ENCODE measurements at places on chromosomes 2 and 18.

DNA sequence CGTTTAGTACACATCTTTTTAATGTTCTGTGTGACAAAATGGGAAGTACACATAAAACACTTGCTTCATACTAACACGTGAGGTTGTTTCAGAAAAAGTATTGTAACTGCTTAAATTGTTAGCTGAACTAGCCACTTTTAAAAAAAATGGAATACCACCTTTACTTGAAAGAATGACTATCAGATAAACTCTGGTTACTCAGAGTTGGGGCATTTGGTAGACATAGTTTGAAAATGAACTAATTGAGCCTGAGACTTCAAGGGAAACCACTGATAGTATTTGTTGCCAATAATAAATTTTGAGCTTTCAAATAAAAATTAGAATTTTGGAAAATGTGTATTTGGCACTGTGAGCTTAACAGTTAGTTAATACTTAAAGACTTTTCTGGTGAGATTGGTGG is 103.0 kb upstream of the FBXO11 start:
- no peak for DNase-seq

DNA sequence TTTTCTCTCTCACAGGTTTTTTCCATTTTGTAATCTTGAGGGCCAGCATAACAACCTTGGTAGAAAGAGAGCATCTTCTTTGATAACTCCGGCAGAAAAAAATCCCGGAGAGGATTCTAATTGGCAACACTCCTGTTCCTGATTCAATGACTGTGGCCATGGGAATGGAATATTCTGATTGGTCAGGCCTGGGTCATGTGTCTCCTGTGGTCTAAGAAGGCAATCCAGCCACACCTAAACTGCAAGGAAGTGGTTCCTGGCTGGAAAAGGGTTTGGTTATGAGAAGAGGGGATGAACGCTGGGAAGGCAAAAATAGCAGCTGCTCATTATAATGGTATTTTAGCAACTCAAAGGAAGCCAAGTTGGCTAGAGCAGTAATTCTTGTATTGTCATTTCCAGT is 24.8 kb upstream of the ZNF638 start:
- peak; percentile 58 for DNase-seq

DNA sequence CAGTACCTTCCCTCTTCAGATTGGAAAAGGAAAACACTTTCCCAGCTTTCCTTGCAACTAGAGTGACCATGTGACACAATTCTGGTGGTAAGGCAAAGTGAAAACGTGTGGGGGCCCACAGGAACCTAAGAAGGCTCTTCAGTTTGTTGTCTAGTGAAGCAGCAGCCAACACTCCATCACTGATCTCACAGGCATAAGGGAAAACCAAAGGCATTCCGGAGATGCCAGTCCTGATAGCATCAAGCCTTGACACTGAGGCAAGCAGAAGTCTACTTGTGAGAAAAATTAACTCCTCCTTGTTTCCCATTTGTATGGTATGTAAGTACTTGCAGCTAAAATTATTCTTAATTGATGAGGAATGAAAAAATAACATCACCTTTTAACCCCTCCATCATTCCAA is 88.3 kb downstream of the ETAA1 start:
- peak; percentile 53 for DNase-seq

GRCh38 chr18:74515620-74516231 is 18.6 kb upstream of the CNDP1 start:
- no peak for DNase-seq

- DNase-seq: no peak
These were observed 53.5 kb upstream of the KCNE4 start for GRCh38 chr2:222998459-222998858.

GRCh38 chr2:187686416-187687024 is 132.3 kb upstream of the TFPI start:
- no peak for DNase-seq

DNA sequence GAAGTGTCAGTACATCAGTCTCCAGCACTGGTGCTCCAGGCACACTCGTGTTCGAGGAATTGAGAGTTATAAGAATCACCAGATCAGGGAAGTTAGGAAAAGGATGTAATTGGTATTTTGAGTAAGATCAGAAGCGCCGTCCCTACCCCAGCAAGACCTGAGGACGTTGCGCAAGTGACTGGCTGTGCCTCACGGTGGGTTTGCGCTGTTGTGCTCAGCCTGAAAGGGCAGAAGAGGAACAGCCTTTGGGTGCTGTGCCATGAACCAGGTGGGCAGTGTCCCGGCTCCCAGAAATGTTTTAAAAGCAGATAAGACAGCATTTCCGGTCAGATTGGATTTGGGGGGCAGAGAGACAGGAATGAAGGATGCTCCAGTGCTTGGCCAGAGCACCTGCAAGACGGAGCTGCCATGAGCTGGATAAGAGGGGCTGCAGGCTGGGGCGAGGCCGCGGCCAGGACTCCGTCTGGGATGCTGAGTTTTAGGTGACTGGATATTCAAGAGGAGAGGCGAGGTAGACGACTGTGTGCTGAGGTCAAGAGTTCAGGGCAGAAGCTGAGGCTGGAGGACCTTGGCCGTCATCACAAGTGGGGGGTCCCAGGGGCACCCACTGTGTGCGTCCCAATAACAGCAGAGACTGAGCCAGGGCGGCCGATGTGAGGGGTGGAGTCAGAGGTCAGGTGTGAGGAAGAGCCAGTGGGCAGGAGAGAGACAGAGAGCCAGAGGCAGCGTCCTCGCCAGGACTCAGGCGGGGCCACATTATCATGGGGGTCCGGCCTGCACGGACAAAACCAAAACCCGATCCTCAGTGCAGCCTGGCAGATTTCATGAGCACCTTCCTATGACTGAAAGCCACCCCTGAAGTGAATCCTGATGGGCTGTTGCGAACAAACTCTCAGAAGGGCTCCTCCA is 77.7 kb upstream of the ALKAL2 start:
- DNase-seq: no peak

DNA sequence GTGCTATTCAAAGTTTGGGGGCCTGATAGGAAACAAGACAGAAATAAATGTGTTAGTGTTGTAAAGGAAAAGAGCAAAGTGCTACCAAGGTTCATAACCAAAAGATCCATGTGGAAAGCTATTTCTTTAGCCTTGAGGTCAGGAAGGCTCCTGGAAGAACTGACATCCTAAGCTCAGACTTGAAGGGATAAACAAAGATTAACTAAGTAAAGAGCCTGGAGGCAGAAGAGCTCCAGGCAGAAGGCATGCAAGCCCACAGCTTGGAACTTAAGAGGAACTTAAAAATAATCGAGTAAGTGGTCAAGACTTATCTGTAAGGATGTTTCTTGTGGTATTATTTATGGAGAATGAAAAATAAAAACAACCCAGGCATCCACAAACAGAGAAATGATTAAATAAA is 245.0 kb upstream of the MGAT5 start:
- no peak for DNase-seq

DNA sequence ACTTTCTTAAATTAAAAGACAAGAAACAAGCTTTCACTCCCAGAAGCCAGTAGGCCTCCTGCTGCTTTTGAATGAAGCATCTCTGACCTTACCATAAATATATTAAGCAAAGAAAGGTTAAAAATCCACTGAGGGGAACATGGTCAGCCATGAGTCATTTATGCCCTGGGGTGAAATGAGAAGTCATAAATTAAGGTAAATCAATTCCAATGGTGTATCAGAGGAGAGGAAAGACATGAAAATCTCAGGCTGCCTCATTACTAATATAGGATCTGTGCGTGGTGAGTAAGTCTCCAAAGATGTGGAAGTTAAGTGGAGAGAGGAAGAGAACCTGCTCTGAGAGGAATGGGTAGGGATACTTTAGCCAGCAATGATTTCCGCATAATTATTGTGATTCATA is 292.3 kb upstream of the CHAC2 start:
- peak; percentile 64 for DNase-seq

DNA sequence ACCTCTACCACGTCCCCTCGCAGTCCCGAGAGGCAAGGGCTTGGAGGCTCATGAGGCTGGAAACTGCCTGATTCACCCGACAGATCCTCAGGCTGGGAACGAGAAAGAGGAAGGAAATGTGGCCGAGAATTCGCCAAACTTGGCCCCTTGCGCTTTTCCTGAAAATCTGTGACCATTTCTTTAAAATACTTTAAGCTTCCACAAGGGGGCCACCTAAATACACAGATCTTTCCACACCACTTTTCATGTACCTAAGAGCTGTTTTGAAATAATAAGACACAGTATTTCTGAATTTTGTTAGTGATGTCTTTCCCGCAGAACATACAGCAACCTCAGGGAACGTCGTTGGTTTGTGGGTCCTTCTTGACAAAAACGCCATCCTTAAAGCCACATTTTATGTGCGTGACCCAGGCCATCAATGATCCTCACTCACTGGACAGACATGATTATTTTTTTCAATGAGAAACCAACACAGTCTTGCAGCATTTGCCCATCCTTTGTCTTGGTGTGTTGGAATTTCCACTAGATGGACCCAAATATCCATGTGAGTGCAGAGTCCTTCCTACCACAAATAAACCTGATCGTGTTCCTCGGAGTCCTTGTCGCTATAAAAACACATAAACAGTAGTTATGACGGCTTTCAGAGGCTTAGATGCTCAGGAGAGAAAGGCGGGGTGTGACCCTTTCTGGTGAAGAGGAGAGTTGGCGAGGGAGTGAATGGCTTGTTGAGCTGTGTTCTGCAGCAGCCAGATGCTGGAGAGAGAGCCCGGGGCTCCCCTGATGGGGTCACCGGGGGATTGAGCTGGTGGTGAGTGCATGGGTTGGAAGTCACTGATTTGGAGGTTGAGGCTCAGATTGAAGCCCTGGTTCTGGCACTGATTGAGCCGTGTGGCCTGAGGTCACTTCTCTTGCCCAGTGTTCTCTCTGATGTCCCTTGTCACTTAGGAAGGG is 25.0 kb downstream of the DCDC2C start:
- DNase-seq: peak; percentile 56

DNA sequence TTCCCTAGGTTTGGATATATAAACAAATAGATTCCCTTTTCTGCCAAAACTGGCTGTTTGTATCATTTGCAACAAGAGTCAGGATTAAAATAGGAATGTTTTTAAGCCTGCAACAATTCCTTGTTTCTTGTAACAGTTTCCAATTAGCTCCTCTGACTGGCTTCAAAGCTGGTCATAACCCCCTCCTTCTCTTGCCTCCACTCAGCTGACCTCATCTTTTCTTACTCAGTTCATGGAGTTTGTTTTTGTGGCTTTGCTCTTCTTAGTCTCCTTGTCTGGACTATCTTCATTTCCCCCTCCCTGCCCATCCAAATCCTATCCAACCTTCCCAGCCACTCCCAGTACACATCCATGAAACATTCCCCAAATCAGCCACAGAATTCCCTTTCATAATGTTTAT is 14.3 kb upstream of the RAPH1 start:
- DNase-seq: peak; percentile 44

DNA sequence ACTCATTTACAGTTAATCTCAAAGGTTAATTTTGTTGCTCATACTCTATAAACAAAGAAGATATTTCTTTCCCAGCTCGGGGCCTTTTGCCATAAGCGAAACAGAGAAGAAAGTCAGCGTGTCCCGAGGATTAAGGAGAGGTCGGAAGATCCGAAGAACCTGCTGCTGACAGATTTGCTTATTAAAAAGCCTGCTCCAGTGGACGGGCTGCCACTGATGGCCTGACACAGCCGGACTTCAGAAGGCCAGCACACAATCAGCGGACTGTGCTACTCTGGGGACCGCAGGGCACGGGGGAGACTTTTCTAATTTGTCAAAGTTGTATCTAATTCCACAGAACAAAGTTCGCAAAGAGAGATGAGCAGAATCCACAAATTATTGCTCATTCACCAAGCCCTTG is 315.4 kb downstream of the ETAA1 start:
- no peak for DNase-seq

DNA sequence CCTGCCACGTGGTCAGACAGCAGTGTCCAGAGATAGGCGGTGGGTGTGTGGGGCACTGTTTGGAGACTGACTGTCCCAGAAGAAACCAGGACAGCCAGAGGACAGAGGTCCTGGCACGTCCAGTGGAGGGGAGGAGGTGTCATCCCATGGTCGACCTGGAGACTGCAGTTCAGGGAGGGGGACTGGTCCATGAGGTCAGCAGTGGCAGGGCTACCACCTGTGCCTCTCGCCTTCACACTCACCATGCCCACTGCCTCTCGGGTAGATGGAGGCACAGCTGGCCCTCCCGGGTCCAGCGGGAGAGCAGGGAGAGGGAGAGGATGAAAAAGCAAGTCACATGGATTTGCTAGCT is 53.9 kb downstream of the INHBB start:
- no peak for DNase-seq

GRCh38 chr2:37599688-37600525 is 71.5 kb downstream of the CDC42EP3 start:
- no peak for DNase-seq

DNA sequence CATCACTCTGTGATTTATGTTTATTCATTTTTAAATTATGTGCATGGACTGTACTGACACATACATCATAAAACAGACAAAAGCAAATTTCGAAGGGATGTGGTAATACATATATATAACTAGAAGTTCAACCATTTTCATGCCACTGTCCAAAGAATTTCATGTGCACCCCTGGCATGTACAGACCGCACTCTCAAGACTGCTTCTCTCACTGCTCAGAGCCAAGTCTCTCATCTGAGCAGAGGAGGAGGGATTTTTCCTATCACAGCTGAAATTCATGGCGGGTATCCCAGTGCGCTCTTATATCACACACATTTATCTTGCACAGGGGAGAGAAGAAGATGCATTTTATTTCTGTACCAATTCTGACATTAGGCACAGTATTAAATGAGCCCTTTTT is 5.9 kb downstream of the TMEM178A start:
- DNase-seq: no peak

DNA sequence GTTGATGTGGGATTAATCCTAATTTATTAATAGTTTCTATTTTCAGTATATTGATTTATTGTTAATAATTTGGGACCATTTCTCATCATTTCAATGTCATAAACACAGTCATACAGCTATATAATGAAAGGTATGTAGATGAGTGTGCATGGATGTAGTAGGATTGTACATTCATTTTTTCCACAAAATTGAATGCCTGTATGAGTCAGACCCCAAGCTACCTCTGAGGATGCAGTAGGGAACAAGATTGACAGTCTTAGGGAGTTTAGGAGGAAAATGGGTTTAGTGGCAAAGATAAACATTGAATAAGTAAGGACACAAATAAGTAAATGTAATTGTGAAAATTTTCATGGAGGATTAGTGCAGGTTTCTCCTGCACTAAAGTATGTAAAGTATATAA is 14.1 kb upstream of the TMEFF2 start:
- DNase-seq: peak; percentile 46

- DNase-seq: no peak
These were observed 83.7 kb upstream of the APCDD1 start for GRCh38 chr18:10370716-10371115.

- DNase-seq: peak; percentile 84
These were observed 206.7 kb downstream of the SH3RF3 start for GRCh38 chr2:109335631-109336176.

- peak; percentile 13 for DNase-seq
These were observed 19.8 kb downstream of the DTNA start for GRCh38 chr18:34729740-34730355.

GRCh38 chr2:68612765-68613519 is 30.4 kb upstream of the PROKR1 start:
- no peak for DNase-seq

DNA sequence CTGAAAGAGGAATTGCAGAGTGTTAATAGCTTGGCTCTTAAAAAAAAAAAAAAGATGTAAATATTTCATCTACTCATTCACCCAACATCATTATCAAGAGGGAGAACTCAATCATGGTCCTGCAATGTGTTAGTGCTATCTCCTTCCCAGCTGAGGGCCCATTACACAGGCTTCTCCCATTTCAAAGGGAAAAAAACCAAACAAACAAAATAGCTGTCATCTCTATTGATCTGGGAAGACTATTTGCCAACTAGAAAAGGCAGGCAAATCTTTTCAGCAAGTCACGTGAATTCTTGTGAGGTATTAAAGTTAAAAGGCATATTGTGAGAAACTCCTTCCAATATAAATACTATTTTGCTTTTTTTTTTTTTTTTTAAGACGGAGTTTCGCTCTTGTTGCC is 194.3 kb downstream of the MYO1B start:
- no peak for DNase-seq

GRCh38 chr2:20130821-20131645 is 79.6 kb upstream of the LAPTM4A start:
- DNase-seq: peak; percentile 87

Data from fibroblast of skin of abdomen (primary cell).